ENCODE measurements at places on chromosomes 2 and 18. TPM values are rescaled to one million over a fixed set of nuclear protein-coding genes. Genes with fewer than 3 reads are reported as not detected.

Gene PPIL3
- total RNA-seq = 81.3 TPM

GRCh38 chr2:173854141-173854540 lies 111.0 kb downstream of the SP3 start:
- H3K4me1 ChIP-seq = peaks cover 5% of the 10 kb centered on the region
- no peak overlapping the region for H3K27ac ChIP-seq
- H3K4me3 ChIP-seq = no peak overlapping the region
- no peaks in the 10 kb centered on the region for H3K36me3 ChIP-seq
- no peak for DNase-seq
- peaks cover 9% of the 10 kb centered on the region for H3K27me3 ChIP-seq

Gene NCK2
- total RNA-seq = 113 TPM

DNA sequence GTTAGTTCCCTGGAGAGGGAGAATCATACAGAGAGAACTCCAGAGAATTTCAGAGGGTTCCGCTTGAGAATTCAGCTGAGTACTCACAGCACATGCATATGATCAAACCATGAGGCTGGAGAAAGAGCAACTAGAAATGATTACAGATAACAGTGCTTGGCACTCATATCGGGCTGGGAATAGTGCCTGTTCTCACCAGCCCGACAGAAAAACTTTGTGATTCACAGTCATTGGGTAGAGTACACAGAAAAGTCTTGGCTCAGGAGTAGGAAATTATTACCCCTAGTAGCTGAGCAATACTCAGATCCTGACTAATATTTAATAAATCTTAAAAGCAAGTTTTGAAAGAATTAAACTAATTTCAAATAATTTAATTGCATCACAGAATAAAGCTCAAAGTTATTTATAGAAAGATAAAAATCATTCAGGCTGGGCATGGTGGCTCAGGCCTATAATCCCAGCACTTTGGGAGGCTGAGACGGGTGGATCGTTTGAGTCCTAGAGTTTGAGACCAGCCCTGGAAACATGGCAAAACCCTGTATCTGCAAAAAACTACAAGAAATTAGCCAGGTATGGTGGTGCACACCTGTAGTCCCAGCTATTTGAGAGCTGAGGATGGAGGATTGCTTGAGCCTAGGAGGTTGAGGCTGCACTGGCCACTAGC lies 6.8 kb downstream of the WDPCP start:
- peaks cover 5% of the 10 kb centered on the region for H3K4me1 ChIP-seq
- H3K27me3 ChIP-seq = no peaks in the 10 kb centered on the region
- H3K4me3 ChIP-seq = no peak overlapping the region
- DNase-seq = no peak
- H3K27ac ChIP-seq = no peak overlapping the region
- no peaks in the 10 kb centered on the region for H3K36me3 ChIP-seq

Gene GALR1
- not detected for total RNA-seq

DNA sequence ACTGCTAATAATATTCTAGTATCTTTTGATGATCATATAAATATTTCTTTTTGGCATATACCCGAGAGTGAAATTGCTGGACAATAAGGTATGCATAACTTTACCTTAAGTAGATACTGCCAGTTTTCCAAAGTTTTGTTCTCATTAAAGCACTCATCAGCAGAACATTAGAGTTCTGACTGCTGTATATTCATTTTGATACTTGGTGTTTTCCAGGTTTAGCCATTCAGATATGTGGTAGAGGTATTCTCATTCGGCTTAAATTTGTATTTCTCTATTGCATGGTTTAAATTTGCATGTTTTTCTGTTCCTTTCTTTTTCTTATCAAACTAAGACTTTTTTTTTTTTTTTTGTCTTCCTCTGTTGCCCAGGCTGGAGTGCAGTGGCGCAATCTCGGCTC lies 18.2 kb downstream of the CYBRD1 start:
- DNase-seq = no peak
- peaks cover 8% of the 10 kb centered on the region for H3K27me3 ChIP-seq
- H3K4me1 ChIP-seq = no peaks in the 10 kb centered on the region
- H3K36me3 ChIP-seq = no peaks in the 10 kb centered on the region
- H3K4me3 ChIP-seq = no peak overlapping the region

- H3K4me1 ChIP-seq = peaks cover 7% of the 10 kb centered on the region
- H3K27me3 ChIP-seq = peaks cover 19% of the 10 kb centered on the region
- no peak for DNase-seq
- H3K27ac ChIP-seq = no peak overlapping the region
- H3K36me3 ChIP-seq = no peaks in the 10 kb centered on the region
- no peak overlapping the region for H3K4me3 ChIP-seq
These were observed 3.4 kb downstream of the FBLN7 start for GRCh38 chr2:112141626-112142007.

GRCh38 chr2:109288544-109289368 lies 159.8 kb downstream of the SH3RF3 start:
- no peaks in the 10 kb centered on the region for H3K36me3 ChIP-seq
- H3K27ac ChIP-seq = no peak overlapping the region
- no peaks in the 10 kb centered on the region for H3K27me3 ChIP-seq
- no peak for DNase-seq
- H3K4me1 ChIP-seq = peaks cover 2% of the 10 kb centered on the region

- peaks cover 6% of the 10 kb centered on the region for H3K4me1 ChIP-seq
- no peaks in the 10 kb centered on the region for H3K36me3 ChIP-seq
- peaks cover 13% of the 10 kb centered on the region for H3K27me3 ChIP-seq
- H3K27ac ChIP-seq = no peak overlapping the region
- no peak for DNase-seq
These were observed 155.2 kb downstream of the MYO5B start for GRCh38 chr18:50039746-50040145.

DNA sequence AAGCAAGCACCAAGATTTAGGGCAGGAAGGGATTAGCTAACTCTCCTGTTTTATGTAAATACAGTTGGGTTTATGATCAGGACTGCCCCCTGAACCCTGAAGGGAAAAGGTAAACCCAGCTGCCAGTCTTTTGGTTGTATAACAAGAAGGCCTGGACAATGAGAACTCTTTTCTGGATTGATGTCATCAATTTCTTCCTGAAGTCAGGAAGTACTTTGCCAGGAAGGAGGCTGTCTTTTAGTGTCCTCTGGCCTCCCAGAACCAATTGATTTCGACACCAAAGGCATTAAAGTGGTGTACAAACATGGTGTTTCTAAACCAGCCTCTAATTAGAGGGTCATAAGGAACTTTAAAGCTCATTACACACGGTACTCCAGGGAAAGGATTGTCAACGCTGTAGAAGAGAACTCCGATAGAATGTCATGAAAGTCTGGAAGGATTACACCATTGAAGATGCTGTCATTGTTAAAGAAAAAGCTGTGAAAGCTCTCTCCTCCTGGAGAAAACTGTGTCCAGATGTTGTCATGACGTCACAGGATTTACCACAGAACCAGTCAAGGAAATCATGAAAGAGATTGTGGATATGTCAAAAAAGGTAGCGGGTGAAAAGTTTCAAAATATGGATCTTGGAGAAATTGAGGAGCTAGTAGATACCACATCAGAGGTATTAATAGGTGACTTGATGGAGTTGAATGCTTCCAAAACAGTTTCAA lies 78.8 kb downstream of the ANKRD12 start:
- peaks cover 11% of the 10 kb centered on the region for H3K4me1 ChIP-seq
- H3K27me3 ChIP-seq = no peaks in the 10 kb centered on the region
- H3K36me3 ChIP-seq = peaks cover 24% of the 10 kb centered on the region
- DNase-seq = no peak
- H3K27ac ChIP-seq = no peak overlapping the region

DNA sequence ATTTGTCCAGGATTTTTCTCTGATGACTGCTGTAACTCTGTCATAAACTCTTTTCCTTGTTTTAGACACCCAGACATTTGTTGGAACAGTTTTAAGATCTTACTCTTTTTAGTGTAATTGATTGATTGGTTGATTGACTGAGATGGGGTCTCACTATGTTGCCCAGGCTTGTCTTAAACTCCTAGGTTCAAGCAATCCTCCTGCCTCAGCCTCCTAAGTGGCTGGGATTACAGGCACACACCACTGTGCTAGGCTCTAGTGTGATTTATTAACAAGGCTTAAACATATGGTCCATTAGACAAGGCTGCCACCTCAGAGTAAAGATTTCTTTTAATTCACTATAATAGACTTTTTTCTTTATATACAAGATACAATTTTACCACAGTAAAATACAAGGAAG lies 2.0 kb downstream of the PAIP2B start:
- no peak overlapping the region for H3K27ac ChIP-seq
- no peaks in the 10 kb centered on the region for H3K36me3 ChIP-seq
- peaks cover 19% of the 10 kb centered on the region for H3K4me1 ChIP-seq
- no peak overlapping the region for H3K4me3 ChIP-seq

- H3K36me3 ChIP-seq = peaks cover 6% of the 10 kb centered on the region
- DNase-seq = no peak
- no peaks in the 10 kb centered on the region for H3K4me1 ChIP-seq
- no peaks in the 10 kb centered on the region for H3K27me3 ChIP-seq
These were observed 150.8 kb downstream of the MEMO1 start for GRCh38 chr2:31859959-31860358.

GRCh38 chr2:153871231-153872221 lies at the start of gene GALNT13:
Gene GALNT13, plus strand, starts transcription at chr2:153871922.
- H3K4me3 ChIP-seq = no peak within 1 kb of the TSS
- peaks cover 26% of the 10 kb centered on the region for H3K27me3 ChIP-seq
- peaks cover 3% of the 10 kb centered on the region for H3K4me1 ChIP-seq
- H3K36me3 ChIP-seq = peaks cover 3% of the 10 kb centered on the region

Gene CPLX4
- not detected for total RNA-seq

DNA sequence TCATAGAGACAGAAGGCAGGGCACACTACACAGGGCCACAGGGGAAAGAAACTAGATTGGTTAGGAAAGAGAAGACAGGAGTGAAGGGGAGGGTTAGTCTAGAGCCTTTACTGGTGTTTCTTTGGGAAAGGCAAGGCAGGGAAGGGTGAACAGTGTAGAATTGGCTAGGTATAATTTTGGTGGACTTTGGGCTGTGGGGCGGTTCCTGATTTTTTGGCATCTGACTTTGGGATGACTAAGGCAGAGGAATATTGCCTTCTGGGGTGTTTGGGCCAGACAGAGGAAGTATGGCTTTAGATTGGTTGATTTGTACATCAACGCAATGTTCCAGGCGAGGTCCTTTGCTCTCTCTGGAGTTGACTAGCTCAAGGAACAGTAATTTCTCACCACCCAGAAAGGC lies 534.8 kb downstream of the DCC start:
- DNase-seq = no peak
- no peaks in the 10 kb centered on the region for H3K36me3 ChIP-seq
- H3K4me1 ChIP-seq = no peaks in the 10 kb centered on the region
- no peaks in the 10 kb centered on the region for H3K27me3 ChIP-seq

Gene NAT8
- not detected for total RNA-seq

GRCh38 chr2:101151146-101151858 lies at the start of gene TBC1D8:
Gene TBC1D8, minus strand, starts transcription at chr2:101151382. Its CDS starts 129 bp downstream, at chr2:101151253.
- H3K36me3 ChIP-seq = no peaks in the 10 kb centered on the region
- no peak within 1 kb of the TSS for H3K27ac ChIP-seq
- H3K4me1 ChIP-seq = peaks cover 17% of the 10 kb centered on the region
- peak within 1 kb of the TSS; percentile 77 for H3K4me3 ChIP-seq
- H3K27me3 ChIP-seq = peaks cover 19% of the 10 kb centered on the region
- DNase-seq = peak; percentile 66

Gene FBXO15
- 1.2 TPM for total RNA-seq

DNA sequence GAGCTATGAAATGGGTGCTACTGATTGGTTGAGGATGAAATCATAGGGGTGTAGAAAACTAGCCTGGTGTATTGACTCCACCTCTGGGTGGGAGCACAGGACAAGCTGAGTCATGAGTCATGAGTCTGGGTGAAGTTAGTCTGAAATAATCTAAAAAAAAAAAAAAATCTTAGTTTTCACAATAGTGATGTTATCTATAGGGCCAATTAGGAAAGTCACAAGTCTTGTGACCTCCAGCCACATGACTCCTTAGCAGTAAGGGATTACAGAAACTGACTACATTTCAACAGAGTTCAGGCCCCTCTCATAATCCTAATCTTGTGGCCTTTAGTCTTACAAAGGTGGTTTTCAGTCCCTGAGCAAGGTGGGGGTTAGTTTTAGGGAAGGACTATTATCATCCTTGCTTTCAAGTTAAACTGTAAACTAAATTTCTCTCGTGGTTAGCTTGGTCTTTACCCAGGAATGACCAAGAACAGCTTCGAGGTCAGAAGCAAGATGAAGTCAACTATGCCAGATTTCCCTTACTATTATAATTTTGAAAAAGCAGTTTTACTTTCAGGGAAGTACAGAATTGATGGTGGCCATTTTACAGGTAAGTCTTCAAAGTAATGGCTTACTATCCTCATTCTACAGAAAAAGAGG lies 338.0 kb upstream of the GYPC start:
- H3K27me3 ChIP-seq = peaks cover 2% of the 10 kb centered on the region
- peaks cover 5% of the 10 kb centered on the region for H3K4me1 ChIP-seq
- no peaks in the 10 kb centered on the region for H3K36me3 ChIP-seq

- DNase-seq = no peak
- H3K4me1 ChIP-seq = no peaks in the 10 kb centered on the region
- H3K4me3 ChIP-seq = no peak overlapping the region
- H3K27ac ChIP-seq = no peak overlapping the region
These were observed 459.7 kb downstream of the LRATD1 start for GRCh38 chr2:15092181-15092580.

DNA sequence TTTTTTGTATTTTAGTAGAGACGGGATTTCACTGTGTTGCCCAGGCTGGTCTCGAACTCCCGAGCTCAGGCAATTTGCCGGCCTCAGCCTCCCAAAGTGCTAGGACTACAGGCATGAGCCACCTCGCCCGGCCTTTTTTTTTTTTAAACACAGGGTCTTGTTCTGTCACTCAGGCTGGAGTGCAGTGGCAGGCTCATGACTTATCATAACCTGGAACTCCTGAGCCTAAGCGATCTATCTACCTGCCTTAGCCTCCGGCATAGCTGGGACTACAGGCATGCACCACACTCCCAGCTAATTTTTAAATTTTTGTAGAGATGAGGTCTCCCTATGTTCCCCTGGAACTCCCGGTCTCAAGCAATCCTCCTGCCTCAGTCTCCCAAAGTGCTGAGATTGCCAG lies 1.4 kb upstream of the ITGAV start:
- peaks cover 16% of the 10 kb centered on the region for H3K4me1 ChIP-seq
- no peaks in the 10 kb centered on the region for H3K27me3 ChIP-seq
- H3K36me3 ChIP-seq = no peaks in the 10 kb centered on the region

DNA sequence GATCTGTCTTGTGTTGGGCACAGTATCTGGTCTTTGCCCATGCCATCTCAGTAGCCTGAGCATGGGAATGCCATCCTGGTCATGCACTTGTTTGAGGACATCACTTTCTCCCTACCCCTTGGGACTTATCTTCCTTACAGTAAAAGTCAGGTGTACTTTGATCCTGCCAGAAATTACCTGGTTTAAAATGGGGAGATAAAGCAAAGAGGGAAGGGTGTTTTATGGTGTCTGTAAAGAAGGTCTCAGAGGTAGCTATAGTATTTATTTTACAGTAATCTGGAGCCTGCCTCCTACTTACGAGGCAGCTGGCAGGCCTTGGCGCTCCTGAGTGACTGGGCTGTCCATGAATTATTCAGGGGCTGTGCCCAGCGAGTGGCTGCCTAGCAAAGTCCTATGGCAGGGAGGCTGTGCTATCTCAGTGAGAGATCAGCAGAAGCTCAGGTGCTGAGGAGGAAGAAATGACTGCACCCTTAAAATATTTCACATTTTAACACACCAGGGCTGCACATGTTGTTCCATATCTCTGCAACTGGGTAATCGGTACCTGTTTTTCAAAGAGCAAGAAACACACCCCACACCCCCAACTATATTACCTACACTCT lies 93.9 kb downstream of the SPTBN1 start:
- peaks cover 1% of the 10 kb centered on the region for H3K36me3 ChIP-seq
- H3K4me1 ChIP-seq = peaks cover 15% of the 10 kb centered on the region
- no peak for DNase-seq
- no peak overlapping the region for H3K27ac ChIP-seq
- H3K4me3 ChIP-seq = no peak overlapping the region
- no peaks in the 10 kb centered on the region for H3K27me3 ChIP-seq

Gene IL1RL1
- 0.43 TPM for total RNA-seq

GRCh38 chr18:59921384-59921891 lies 21.6 kb downstream of the PMAIP1 start:
- H3K27ac ChIP-seq = no peak overlapping the region
- no peaks in the 10 kb centered on the region for H3K36me3 ChIP-seq
- peak; percentile 82 for DNase-seq

GRCh38 chr2:19474128-19474527 lies 115.7 kb upstream of the OSR1 start:
- H3K27me3 ChIP-seq = peaks cover 20% of the 10 kb centered on the region
- H3K4me1 ChIP-seq = peaks cover 16% of the 10 kb centered on the region
- DNase-seq = peak; percentile 73

All from activated naive CD4-positive, alpha-beta T cell treated with anti-CD3 and anti-CD28 coated beads for 36 hours (primary cell).